ENCODE measurements at places on chromosomes 2 and 18.

GRCh38 chr2:72554381-72554780 lies 271.5 kb downstream of the EXOC6B start:
- DNase-seq, result no peak

- no peak for DNase-seq
Observed at GRCh38 chr2:158965641-158966040, 2.8 kb upstream of the TANC1 start.

GRCh38 chr18:12470382-12471075 lies 62.8 kb downstream of the PRELID3A start:
- no peak for DNase-seq

GRCh38 chr2:96527286-96528005 lies 9.1 kb upstream of the ARID5A start:
- no peak for DNase-seq

GRCh38 chr2:47785986-47786385 lies 3.0 kb downstream of the MSH6 start:
- DNase-seq, result no peak

GRCh38 chr18:73677450-73677849 lies 470.2 kb downstream of the FBXO15 start:
- no peak for DNase-seq

GRCh38 chr2:160073284-160073888 lies 11.0 kb upstream of the PLA2R1 start:
- DNase-seq, result no peak

GRCh38 chr2:240303896-240304745 lies 131.3 kb upstream of the GPC1 start:
- no peak for DNase-seq
